ENCODE measurements at places on chromosomes 5 and 9. TPM values are rescaled to one million over a fixed set of nuclear protein-coding genes. Genes with fewer than 3 reads are reported as not detected.

Gene CREB3
- total RNA-seq, result 24.8 TPM

GRCh38 chr9:137123468-137123837 is 8.9 kb upstream of the DPP7 start:
- no peaks in the 10 kb centered on the region for H3K27me3 ChIP-seq
- no peak overlapping the region for H3K27ac ChIP-seq
- no peak for DNase-seq
- no peaks in the 10 kb centered on the region for H3K36me3 ChIP-seq
- H3K4me3 ChIP-seq, result no peak overlapping the region
- H3K4me1 ChIP-seq, result peaks cover 20% of the 10 kb centered on the region

Gene NLN
- 2.3 TPM for total RNA-seq

- no peaks in the 10 kb centered on the region for H3K4me1 ChIP-seq
- H3K27me3 ChIP-seq, result no peaks in the 10 kb centered on the region
- no peaks in the 10 kb centered on the region for H3K36me3 ChIP-seq
- H3K4me3 ChIP-seq, result no peak overlapping the region
- no peak for DNase-seq
Measured at GRCh38 chr5:158261674-158262367, 402.9 kb upstream of the CLINT1 start.

GRCh38 chr9:72326641-72327040 is 38.4 kb downstream of the ZFAND5 start:
- H3K27ac ChIP-seq, result no peak overlapping the region
- H3K27me3 ChIP-seq, result no peaks in the 10 kb centered on the region
- no peaks in the 10 kb centered on the region for H3K36me3 ChIP-seq
- no peak overlapping the region for H3K4me3 ChIP-seq

- H3K4me1 ChIP-seq, result no peaks in the 10 kb centered on the region
- no peaks in the 10 kb centered on the region for H3K27me3 ChIP-seq
- no peak for DNase-seq
- no peaks in the 10 kb centered on the region for H3K36me3 ChIP-seq
Measured at GRCh38 chr9:74735761-74736160, 152.0 kb downstream of the TRPM6 start.

DNA sequence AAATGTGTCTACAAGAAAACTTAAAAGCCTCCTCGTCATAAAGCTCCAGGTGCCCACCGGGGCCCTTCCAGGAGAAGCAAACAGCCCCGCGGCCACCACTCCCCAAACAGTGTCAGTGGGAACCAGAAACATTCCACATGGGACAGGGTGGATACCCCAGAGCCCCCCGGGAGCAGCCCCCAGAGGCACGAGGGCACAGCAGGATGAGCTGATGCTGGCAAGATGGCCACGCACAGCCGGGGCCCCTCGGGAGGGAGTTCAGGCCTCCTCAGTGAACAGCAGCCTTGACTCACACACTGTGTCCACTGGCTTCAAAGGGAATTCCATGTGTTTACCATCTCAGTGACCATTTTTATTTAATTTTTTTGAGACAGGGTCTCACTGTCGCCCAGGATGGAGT is 10.5 kb downstream of the EXD3 start:
- no peak overlapping the region for H3K4me3 ChIP-seq
- no peak overlapping the region for H3K27ac ChIP-seq
- H3K36me3 ChIP-seq, result no peaks in the 10 kb centered on the region

Gene ACSL6
- total RNA-seq, result 51.7 TPM

- no peak overlapping the region for H3K4me3 ChIP-seq
- no peaks in the 10 kb centered on the region for H3K27me3 ChIP-seq
- no peaks in the 10 kb centered on the region for H3K36me3 ChIP-seq
- no peak for DNase-seq
Measured at GRCh38 chr5:51846015-51846414, 462.8 kb downstream of the ISL1 start.

GRCh38 chr5:61252643-61252925 is 79.5 kb upstream of the ZSWIM6 start:
- no peak overlapping the region for H3K27ac ChIP-seq
- H3K27me3 ChIP-seq, result peaks cover 3% of the 10 kb centered on the region
- no peak for DNase-seq
- no peaks in the 10 kb centered on the region for H3K36me3 ChIP-seq
- no peak overlapping the region for H3K4me3 ChIP-seq

DNA sequence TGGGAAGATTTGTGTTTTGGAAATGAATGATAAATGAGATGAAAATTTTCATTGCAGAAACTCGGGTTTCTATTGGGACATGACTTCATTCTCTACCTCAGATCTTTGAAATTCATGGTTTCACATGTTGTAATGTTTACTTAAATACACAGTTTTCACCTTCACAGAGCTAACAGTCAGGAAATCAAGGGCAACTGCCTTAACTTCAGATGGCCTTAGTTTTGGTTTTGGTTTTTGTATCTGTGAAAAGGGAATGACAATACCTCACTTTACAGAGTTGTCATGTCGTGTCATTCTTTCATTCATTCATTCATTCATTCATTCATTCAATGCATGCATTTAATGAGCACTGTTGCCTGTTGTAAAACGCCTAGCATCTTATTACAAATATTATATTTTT is 41.9 kb downstream of the NIM1K start:
- H3K4me3 ChIP-seq, result no peak overlapping the region
- H3K4me1 ChIP-seq, result no peaks in the 10 kb centered on the region
- no peak overlapping the region for H3K27ac ChIP-seq
- no peaks in the 10 kb centered on the region for H3K27me3 ChIP-seq
- H3K36me3 ChIP-seq, result no peaks in the 10 kb centered on the region

DNA sequence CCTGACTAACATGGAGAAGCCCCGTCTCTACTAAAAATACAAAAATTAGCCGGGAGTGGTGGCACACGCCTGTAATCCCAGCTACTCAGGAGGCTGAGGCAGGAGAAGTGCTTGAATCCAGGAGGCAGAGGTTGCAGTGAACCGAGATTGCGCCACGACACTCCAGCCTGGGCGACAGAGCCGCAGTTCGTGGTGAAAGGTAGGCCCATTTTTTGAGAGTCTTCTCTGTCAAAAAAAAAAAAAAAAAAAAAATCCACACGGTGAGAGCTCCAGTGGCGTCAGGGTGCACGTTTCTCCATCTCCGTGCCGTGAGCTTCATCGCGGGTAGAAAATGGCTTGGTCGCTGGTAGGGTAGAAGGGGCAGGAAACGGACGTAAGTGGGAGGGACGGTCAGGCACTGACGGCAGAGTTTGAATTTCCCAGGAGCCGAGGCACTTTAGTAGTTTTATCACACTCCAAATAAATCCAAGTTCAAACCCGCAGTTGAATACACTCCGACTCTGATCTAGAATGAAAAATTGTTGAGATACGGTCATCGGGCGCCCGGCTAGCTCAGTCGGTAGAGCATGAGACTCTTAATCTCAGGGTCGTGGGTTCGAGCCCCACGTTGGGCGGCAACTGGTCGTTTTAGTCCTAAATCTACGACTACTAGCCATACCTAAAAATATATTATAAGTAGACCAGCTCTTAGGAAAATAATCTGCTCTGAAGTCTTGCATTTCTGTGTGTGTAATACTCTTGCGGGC is 2.4 kb upstream of the TRIM7 start:
- H3K27me3 ChIP-seq, result no peaks in the 10 kb centered on the region
- peak; percentile 82 for DNase-seq
- H3K4me3 ChIP-seq, result peak overlapping the region; percentile 71

DNA sequence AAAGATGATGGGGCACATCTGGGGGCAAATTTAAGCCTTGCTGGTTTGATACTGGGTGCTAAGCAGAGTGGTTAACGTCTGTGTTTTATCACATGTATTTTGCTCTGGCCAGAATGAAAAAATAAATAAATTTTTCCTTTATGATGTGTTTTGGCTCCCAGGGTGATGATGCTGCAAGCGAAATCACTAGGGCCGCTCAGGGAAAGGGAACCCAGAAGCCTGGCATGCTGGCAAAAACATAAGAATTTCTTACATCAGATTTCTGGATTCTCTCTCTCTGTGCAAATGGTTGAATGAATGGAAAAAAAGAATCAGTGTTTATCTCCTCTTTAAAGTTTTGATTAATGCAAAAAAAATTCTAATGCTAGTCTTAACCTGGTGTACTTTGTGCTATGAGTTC is 1975.2 kb upstream of the C9orf72 start:
- H3K4me1 ChIP-seq, result no peaks in the 10 kb centered on the region
- DNase-seq, result no peak
- H3K27ac ChIP-seq, result no peak overlapping the region
- no peak overlapping the region for H3K4me3 ChIP-seq
- H3K36me3 ChIP-seq, result no peaks in the 10 kb centered on the region

Gene TRPM6
- total RNA-seq, result not detected

DNA sequence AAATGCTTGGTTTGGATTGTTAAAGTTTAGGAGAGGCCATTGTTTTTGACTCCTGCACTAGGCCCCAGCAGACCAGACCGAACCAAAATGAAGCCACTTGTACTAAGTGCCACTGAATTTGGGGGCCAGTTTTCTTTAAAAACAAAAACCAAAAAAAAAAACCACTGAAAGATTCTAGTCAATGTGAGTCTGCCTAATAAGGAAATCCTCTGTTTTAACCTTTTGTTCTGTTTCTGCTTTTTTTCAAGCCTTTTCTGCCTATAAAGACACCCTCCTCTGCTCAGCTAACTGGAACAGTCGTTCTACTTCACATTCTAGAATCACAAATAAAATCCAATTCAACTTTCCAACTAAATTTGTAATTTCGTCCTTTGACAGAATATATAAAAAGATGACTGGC is 64.9 kb downstream of the SERINC5 start:
- H3K36me3 ChIP-seq, result no peaks in the 10 kb centered on the region
- DNase-seq, result no peak
- peaks cover 97% of the 10 kb centered on the region for H3K4me1 ChIP-seq
- H3K27ac ChIP-seq, result peak overlapping the region; percentile 69
- no peak overlapping the region for H3K4me3 ChIP-seq

GRCh38 chr5:61301341-61302199 is 30.5 kb upstream of the ZSWIM6 start:
- H3K4me3 ChIP-seq, result no peak overlapping the region
- no peak overlapping the region for H3K27ac ChIP-seq
- H3K4me1 ChIP-seq, result no peaks in the 10 kb centered on the region
- H3K27me3 ChIP-seq, result peaks cover 5% of the 10 kb centered on the region
- H3K36me3 ChIP-seq, result no peaks in the 10 kb centered on the region
- no peak for DNase-seq

GRCh38 chr9:74557571-74557970 is 60.4 kb downstream of the RORB start:
- DNase-seq, result no peak
- no peaks in the 10 kb centered on the region for H3K4me1 ChIP-seq
- no peaks in the 10 kb centered on the region for H3K36me3 ChIP-seq
- H3K27ac ChIP-seq, result no peak overlapping the region
- H3K4me3 ChIP-seq, result no peak overlapping the region
- no peaks in the 10 kb centered on the region for H3K27me3 ChIP-seq

- no peaks in the 10 kb centered on the region for H3K36me3 ChIP-seq
- no peaks in the 10 kb centered on the region for H3K27me3 ChIP-seq
- H3K4me1 ChIP-seq, result no peaks in the 10 kb centered on the region
- no peak for DNase-seq
- no peak overlapping the region for H3K4me3 ChIP-seq
- no peak overlapping the region for H3K27ac ChIP-seq
Measured at GRCh38 chr9:78544230-78544629, 247.3 kb downstream of the PSAT1 start.

DNA sequence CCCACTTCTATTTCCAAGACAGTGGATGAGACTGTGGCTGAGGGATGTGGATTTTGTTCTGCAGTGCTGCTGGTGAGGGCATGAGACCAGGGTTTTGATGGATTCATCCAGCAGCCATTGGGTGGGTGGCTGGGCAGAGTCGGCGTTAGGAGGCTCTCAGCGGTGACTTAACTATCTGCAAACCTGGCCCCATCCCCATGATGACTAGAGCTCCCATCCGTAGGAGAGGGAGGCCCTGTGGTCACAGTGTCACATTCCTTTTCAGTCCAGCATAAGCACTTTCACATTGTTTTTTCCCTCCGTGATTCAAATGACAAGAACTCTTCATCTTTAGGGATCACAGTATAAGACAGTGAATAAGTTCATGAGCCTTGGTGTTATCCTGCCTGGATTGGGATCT is 60.4 kb upstream of the SPRY4 start:
- no peaks in the 10 kb centered on the region for H3K36me3 ChIP-seq
- peaks cover 3% of the 10 kb centered on the region for H3K4me1 ChIP-seq
- H3K4me3 ChIP-seq, result no peak overlapping the region

GRCh38 chr9:98856982-98857381 is 49.5 kb downstream of the GALNT12 start:
- no peaks in the 10 kb centered on the region for H3K27me3 ChIP-seq
- DNase-seq, result no peak
- H3K4me1 ChIP-seq, result no peaks in the 10 kb centered on the region

GRCh38 chr9:98099898-98100297 is 19.1 kb downstream of the TRIM14 start:
- peak overlapping the region; percentile 57 for H3K27ac ChIP-seq
- peaks cover 95% of the 10 kb centered on the region for H3K4me1 ChIP-seq
- peaks cover 21% of the 10 kb centered on the region for H3K36me3 ChIP-seq
- no peak overlapping the region for H3K4me3 ChIP-seq
- DNase-seq, result no peak

GRCh38 chr9:84991514-84991870 is 322.0 kb downstream of the NTRK2 start:
- no peak overlapping the region for H3K27ac ChIP-seq
- no peaks in the 10 kb centered on the region for H3K4me1 ChIP-seq
- no peak overlapping the region for H3K4me3 ChIP-seq

Measured in CD4-positive, alpha-beta memory T cell (primary cell).